Activated CD4-positive, CD25-positive, alpha-beta regulatory T cell (primary cell): ENCODE measurements at places on chromosomes 12 and 14.

GRCh38 chr12:7884689-7885088 lies 12.0 kb upstream of the SLC2A14 start:
- no peak for DNase-seq

DNA sequence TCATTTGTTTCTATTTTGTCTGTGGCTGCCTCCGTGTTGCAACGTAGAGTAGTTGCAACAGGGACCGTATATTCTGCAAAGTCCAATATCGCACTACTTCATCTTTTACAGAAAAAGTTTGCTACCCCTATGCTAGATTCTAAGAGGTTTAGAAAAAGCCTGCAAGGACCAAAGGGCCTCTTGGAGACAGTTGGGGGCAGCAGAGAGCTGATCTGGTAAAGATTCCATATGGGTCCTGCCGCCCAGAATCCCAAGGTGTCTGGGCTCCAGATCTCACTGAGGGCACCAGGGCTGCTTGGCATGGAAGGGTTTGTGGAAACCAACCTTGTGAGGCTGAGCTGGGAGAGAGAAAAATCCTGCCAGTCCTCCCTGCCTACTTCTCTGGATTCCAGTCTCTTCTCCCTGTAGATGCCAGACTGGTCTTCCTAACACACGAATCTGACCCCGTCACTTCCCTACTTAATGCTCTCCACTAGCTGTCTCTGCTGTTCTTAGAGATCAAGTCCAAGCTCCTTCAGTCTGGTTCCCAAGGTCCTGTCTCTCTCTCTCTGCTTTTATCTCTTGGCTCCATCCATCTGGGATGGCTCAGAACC lies 74.6 kb downstream of the GLRX5 start:
- DNase-seq, result no peak

DNA sequence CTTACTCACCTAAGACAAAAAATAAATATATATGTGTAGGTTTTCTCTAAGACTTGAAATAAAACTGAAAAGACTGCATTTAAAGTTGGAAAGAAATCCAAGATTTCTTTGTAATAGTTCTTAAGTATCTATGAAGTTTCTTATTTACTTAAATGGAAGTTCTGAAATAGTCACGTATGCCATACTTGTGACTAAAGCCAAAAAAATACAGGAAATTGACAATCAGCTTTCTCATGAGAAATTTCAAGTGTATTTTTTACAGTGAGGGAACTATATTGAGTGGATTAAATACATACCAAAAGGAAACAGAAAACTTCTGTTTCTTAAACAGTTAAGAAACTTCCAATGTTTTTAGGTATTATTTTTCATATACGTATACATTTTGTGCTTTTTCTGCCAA lies 188.1 kb downstream of the DPY19L2 start:
- no peak for DNase-seq

- no peak for DNase-seq
Measured at GRCh38 chr12:79687711-79688260, 3.0 kb downstream of the PAWR start.

- no peak for DNase-seq
Measured at GRCh38 chr14:103382376-103382775, 2.8 kb upstream of the MARK3 start.

GRCh38 chr12:22860926-22861325 lies 236.0 kb downstream of the ETNK1 start:
- no peak for DNase-seq

- DNase-seq, result no peak
Measured at GRCh38 chr12:109797905-109798669, 35.1 kb downstream of the TRPV4 start.

DNA sequence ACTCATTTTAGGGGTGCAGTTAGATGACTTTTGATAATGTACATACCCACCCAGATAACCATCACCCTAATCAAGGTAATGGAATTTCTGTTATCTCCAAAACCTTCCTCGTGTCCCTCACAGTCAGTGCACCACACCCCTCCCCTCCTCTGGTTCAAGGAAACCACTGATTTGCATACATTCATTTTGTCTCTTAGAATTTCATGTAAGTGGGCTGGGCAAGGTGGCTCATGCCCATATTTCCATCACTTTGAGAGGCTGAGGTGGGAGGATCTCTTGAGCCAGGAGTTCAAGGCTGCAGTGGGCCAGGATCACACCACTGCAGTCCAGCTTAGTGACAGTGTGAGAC lies 15.7 kb downstream of the ADIPOR2 start:
- DNase-seq, result no peak

DNA sequence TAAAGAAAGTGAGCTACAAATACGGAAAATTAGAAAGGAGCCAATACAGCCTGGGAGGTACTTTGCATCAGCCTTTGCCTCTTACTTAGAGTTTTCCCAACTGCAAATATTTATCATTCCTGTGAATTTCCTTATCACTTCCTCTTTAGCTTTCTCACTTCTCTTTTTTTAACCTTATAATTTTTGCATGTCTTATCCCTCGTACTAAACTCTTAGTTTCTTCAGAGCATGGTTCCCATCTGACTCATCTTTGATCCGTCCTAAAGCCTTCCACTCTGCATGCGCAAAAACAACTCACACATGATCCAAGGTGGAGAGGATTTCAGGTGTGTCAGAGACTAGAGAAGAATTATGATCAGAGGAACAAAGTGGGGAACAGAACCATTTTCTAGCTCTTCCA lies 9.6 kb upstream of the SNAPC1 start:
- no peak for DNase-seq

- DNase-seq, result no peak
Measured at GRCh38 chr14:84976805-84977204, 553.1 kb upstream of the FLRT2 start.

DNA sequence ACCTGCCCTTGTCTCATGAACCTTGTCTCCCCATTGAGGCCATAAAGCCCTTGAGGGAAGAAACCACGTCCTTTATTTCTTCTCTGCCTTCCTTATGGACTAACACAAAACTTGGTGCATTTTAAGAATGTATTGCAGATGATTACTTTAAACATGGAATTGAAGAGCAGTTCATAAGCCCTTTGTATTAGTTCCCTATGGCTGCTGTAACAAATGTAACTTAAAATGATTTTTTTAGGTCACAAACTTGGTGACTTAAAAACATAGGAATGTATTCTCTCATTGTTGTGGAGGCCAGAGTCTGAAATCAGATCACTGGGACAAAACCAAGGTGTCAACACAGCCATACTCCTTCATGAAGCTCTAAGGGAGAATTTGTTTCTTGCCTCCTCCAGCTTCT lies 185.5 kb downstream of the PHLDA1 start:
- no peak for DNase-seq

DNA sequence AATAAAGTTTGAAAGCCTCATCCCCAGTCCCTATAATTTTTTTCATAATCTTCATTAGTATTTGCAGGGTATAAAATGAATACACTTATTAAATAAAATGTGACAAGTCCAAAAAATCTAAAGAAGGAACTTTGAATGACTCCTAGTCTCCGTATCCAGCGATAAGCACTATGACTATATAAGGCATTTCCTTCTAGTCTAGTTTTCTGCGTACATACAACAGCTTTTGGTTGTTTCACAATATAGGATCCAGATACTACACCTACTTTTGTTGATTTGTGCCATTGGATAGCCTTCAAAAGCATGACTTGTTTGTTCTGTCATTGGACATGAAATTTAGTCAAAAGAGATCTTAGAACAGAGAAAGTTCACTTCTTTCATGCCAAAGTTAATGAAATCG lies 133.3 kb upstream of the PWP1 start:
- DNase-seq, result no peak

DNA sequence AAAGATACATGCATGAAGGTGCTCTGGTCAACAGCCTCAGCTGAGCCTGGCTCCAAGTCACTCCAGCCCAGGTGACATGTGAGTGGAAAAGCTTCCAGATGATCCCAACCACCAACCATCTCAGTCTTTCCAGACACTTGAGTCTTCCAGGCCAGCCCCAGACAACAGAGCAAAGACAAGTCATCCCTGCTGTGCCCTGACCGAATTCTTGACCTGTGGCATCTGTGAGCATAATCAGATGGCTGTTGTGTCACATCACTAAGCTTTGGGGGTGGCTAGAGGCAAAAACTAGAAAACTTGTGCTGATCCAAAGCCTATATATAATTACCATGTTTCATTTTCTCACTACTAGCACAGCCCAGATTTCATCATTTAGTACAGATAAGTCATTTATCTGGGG lies 50.8 kb upstream of the ISM2 start:
- no peak for DNase-seq
